Eye (tissue), 1 donor: ENCODE measurements at places on chromosomes 16 and 17.

GRCh38 chr17:83012868-83013778, 66.3 kb upstream of the METRNL start:
- DNase-seq: peak; percentile 54

- no peak for DNase-seq
Observed at GRCh38 chr16:73015612-73016487, 32.1 kb downstream of the ZFHX3 start.

DNA sequence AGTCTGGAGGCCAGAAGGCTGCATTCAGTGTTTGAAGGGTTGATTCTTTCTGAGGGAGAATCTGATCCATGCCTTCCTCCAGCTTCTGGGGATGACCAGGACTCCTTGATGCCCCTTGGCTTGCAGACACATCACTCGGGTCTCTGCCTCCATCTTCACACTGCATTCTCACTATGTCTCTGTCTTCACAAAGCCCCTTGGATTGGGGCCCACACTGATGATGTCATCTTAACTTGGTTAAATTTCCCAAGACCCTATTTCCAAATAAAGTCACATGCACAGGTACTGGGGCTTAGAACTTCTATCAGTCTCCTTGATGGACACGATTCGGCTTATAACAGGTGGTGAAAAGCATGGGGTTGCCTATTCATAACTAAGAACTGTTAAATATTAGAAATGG, 112.1 kb upstream of the MYOCD start:
- no peak for DNase-seq

GRCh38 chr16:3873482-3874173, 6.9 kb downstream of the CREBBP start:
- DNase-seq: no peak

GRCh38 chr17:74085434-74085833, 118.0 kb upstream of the RPL38 start:
- DNase-seq: no peak

- DNase-seq: peak; percentile 36
Observed at GRCh38 chr17:75869282-75870141, 8.9 kb downstream of the TRIM47 start.

- no peak for DNase-seq
Observed at GRCh38 chr16:87303962-87304521, 13.2 kb downstream of the C16orf95 start.

DNA sequence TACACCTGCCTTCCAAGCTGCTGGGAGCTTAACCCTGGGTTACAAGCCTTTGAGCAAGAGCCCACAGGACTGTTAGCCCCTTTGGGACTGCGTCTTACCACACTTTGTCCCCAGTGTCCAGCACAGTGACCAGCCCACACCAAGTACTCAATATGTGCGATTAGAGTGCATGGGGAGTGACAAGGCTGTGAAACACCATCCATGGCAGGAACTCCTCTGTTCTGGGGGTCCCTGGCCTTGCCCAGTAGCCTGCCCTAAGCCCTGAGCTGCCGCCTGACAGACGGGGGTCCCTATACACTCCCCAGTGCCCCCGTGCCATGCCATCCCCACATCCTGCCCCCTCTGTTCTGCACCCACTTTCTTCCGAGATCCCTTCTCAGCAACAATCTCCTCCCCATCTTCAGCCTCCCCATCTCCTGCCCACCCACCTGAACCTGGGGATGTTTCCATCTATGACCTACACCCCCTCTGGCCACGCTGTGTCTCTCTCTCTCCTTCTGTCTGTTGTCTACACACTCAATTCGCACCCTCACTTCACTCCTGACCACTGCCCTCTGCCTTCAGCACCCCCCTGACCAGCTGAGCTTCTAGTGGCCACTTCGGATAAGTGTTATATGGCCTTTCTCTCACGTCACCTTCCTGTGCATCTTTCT, 112.9 kb upstream of the SMURF2 start:
- no peak for DNase-seq

DNA sequence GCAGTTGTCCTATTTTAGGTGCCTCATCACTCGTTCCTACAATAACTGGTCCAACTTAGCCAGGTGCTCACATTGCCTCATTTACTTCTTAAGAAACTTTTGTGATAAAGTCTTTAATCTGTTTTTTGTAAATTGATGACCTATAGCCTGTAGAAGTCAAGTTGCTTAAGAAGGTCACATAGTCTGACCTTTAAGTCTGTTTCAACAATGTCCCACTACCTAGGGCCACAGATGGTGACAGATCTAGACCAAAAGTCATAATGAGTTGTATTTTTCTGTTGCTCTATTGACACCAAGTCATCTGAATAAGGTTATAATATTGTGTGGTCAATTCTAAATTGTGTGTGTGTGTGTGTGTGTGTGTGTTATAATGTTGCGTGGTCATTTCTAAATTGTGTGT, 45.1 kb downstream of the ABCA9 start:
- DNase-seq: no peak

GRCh38 chr17:44167181-44167861, 3.2 kb upstream of the ASB16 start:
- DNase-seq: no peak

DNA sequence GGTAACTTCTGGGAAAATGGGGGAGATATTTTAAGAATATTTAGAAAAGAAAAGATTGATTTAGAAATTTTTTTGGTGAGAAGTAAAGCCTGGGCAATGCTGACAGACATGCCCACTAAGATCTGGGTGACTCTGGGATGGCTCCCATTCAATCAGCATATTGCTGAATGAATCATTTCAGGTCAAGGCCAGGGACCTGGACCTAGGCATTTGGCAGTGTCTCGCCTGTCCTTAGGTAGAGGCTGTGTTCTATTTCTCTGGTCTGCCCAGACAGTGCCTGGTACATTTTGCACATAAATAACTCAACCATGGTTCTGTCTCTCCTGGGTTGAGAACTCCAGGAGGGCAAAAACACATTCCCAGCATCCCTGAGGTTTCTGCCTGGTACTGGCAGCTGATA, 39.9 kb downstream of the SMPD3 start:
- DNase-seq: no peak

- DNase-seq: no peak
Observed at GRCh38 chr16:49576173-49576494, 202.5 kb downstream of the C16orf78 start.

DNA sequence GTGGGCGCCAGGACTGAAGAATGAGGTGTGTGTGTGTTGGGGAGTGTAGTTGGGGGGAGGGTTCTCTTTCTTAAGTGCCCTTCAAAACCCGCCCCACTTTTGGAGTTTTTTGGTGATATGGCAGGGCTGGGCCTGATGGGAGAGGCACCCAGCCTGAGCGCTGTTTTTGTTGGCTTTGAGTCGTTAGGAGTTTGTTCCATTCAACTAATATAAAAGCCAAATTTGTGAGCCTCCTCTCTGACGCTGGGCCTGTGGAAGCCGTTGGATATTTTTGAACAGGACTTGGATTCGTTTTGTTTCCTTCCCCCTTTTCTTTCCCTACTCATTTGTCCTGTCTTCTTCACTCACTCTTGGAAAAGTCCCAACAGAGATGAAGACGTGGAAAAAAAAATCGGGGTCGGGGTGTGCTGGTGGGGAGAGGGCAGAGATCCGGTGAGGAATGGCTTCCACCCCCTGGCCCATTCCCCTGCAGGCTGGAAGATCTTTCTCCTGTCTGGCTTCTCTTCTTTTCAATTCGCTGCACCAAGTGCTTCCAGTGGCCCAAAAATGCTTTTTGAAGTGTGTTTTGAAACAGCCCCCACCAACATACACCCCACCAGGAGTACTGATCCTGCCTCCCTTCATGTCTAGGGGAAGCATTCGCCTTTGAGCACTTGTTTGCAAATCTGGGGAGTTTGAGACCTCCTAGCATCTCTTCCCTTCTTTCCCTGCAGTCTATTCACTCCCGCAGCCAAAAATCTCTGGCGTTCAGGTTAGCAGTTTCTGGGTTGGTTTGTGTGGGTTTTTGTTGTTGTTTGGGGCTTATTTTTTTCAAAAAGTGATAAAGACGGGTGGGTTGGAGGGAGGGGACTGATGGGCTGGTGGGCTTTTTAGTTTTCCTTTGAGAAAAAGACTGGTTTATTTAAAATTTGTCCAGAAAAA, 2.6 kb downstream of the FZD2 start:
- DNase-seq: peak; percentile 60

- no peak for DNase-seq
Observed at GRCh38 chr16:31265329-31266245, 5.8 kb downstream of the ITGAM start.

DNA sequence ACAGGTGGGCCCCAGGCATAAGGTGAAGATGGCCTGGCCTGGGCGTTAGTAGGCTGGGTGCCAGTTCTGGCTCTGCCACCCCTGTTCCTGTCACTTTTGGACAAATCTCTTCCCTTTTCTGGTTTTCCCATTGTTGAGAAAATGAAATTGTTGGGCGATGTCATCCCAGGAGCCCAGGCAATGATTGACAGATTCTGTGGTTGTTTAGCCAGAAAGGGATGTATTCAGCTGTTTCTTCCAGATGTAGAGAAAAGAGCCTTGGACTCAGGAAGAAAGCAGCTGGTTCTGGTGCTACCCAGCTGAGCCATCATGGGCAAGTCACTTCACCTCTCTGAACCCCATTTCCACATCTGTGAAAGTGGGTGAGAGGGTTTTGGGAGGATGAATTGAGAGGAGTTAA, 60.1 kb upstream of the MRTFB start:
- no peak for DNase-seq

DNA sequence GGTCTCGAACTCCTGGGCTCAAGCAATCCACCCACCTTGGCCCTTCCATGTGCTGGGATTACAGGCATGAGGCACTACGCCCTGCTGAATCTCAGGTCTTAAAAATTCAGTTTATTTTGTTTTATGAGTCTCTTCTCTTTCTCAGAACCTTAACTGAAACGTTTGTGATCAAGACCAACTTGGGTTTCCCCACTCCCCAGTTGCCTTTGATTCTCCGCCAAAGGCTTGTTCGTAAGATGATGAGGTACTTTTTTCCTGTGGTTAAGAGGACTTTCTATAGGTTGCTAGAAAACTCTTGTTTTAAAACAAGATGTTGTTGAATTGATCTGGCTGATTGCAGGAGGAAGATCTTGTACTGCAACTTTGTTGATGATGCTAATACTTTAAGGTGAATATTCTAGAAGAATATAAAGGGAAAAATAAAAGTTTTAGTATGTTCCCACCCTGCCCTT, 11.7 kb downstream of the ABCC1 start:
- DNase-seq: no peak

- no peak for DNase-seq
Observed at GRCh38 chr17:80760511-80760911, 215.9 kb downstream of the RPTOR start.

DNA sequence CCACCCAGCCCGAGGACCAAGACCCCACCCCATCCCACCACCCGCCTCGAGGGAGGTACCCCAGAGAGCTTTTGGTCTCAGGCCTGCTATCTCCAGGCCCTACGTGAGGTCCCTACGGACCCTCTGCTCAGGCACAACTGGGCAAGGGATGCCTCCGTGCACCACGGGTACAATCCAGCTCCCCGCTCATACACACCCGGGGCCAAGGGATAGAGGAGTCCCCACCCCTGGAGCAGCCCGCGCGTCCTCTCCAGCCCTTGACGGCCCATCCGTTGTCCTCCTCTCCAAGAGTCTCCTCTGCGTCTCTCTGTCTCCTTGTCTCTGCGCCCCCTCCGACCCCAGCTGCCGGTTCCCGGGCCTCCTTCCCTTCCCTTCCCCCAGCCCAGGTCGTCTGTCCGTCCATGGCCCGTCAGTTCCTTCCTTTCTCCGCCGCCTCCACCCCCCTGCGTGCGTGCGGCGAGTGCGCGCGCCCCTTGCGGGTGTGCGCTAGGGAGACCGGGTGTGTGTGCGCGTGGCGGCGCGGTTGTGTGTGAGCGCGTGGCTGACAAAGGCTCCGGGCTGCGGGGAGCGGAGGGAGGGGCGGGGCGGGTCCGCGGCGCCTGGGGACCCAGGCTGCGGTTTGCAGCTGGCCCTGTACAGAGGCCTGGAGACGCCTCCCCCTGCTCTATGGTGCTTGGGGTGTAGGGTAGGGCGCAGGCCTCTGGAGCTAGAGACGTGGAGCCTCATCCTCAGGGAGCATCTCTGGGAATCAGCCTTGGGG, 930 bp downstream of the SPNS2 start:
- DNase-seq: peak; percentile 82

DNA sequence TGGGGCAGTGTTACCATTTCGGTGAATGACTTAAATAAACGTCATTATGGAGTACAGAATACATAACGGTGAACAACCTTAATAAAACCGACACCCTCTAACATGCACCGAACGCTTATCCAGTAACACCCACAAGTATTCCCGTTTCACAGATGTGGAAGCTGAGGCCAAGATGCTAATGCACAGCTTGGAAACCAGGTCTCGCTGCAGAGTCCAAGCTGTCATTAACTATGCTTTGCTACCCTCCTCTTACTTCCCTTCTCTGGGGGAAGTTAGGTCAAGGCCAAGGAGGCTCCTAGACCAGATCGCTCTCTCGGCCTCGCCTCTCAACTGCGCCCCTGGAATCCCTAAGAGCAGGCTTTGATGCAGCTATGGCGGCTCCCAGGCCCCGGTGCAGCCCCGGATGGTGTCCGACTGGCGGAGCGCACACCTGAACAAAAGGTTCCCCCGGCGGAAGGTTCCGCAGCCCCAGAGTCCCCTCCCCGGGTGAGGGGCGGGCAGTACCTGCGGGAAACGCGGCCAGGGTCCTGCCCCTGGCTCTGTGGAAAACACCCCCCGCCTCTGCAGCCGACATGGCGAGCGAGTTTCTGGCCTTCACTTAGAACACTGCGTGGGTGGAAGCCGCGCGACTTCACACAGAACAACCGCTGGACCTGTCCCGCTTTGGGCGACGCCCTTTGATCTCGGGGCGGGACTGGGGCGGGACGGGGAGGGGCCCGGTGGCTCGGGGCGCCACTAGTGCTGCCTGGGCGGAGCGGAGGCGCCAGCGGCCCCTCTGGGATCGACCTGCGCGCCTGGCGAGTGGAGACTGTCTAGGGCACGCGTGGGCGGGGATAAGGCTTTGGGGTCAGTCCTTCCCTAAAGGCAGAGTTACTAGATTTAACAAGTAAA, at the start of gene CPPED1:
Gene CPPED1 (minus strand): TSS at position 685 of the 891 bp plus-strand sequence. CDS start 111 bp downstream, at position 574.
- peak; percentile 95 for DNase-seq

DNA sequence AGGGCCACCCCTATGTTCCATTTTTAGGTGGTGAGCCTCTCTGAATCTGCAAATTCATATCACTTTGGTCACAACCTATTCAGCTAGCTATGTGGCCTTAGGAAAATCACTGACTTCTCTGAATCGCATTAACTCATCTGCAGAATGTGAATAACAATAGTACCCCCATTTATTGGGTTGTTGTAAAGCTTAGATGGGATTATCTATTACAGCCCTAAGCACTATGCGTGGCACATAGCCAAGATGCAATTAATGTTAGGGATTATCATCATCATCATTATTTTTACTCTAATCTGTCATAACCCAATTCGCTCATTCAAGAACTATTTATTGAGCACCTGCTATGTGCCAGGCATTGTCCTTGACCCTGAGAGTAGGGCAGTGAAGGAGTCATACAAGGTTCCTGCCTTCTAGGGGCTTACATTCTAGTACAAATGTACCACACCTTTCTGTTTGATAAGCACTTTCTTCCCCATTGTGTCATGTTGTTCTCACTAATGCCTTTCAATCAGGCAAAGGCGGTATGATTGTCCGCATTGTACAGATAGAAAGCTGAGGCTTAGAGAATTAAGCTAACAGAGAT, 38.5 kb downstream of the CHD9 start:
- no peak for DNase-seq
